ENCODE measurements at places on chromosomes 16 and 17.

GRCh38 chr17:66950886-66951604, 13.5 kb upstream of the CACNG4 start:
- no peak for DNase-seq

GRCh38 chr17:35028531-35029262, 34.8 kb downstream of the RFFL start:
- no peak for DNase-seq

DNA sequence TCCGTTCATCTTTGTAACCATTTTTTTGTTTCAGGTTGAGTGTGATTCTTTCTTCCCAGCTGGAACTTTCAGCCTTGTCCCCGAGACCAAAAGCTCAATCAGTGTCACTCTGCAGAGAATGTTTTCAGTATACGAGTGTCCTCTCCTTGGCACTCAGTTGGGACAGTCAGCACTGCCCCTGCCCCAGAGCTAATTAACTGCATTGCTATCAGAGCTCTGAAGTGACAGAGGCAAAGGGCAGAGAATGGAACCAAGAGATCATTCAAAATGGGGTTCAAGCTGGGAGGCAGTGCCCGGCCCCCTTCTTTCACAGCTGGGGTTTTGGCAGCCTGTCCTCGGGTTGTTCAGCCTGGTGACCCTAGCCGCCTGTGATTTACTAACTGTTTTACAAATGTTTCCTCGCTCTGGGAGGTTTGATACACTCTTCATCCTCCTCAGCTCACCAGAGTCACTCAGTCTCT, 195.9 kb upstream of the TBX2 start:
- DNase-seq: no peak

DNA sequence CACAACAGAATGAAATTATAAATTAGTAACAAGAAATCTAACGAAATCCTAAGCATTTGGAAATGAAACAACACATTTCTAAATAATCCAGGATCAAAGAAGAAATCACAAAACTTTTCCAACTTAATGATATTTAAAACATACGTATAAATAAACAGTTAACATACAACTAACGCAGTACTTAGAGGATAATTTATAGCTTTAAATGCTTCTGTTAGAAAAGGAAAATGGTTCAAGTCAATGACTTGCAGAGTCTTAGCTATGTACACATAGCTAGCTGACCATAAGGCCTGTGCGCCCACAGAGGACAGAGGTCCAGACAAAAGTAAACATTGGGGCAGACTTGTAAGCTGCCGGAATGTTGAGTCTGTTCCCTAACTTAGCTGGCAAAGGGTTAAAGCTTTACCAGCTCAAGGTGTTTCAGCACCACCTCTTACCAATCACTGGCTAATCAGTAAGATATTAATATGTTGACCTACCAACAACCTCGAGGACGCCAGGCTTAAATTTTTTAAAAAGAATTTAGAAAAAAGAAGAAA, 84.6 kb downstream of the PARN start:
- DNase-seq: peak; percentile 27

DNA sequence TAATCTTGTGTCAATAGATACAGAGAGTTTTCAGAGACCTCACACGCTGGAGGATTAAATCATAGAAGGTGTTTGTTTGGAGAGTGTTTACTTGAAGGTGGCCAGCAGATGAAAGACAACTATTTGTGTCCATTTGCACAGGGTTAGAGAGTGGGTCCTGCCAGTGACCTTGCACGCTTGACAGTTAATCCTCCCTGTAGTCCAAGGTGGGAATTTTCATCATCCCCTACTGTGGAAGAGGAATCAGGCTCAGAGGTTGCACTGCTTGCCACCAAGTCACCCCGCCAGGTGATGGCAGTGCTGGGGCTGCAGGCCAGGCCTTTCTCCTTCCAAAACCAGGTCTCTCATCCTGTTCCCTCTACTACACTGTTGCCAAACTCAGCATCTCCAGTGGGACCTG, 12.3 kb downstream of the CDH1 start:
- no peak for DNase-seq

DNA sequence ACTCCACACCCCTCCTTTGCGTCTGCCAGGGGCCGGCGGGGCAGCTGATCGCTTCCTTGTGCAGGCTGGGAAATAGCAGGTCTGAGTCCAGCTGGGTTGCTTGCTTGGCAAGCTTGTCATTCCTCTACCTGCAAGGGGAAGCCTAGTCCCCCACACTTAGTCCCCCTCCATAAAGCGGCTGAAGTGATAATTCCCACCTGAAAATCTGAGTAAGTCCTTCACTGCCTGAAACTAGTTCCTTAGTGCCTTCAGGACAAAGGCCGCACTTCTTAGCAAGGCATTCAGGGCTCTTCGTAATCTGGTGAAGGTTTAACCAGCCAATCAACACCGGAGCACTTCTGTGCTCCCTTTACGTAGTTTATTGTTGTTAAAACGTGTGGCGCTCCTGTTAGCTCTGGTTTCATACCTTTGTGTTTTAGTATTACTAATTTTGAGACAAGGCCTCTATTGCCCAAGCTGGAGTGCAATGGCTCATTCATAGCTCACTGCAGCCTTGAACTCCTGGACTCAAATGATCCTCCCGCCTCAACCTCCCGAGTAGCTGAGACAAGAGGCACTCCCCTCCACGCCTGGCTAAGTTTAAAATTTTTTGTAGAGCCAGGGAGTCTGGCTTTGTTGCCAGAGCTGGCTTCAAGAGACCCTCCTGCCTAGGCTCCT, 817 bp downstream of the PSKH1 start:
- no peak for DNase-seq

DNA sequence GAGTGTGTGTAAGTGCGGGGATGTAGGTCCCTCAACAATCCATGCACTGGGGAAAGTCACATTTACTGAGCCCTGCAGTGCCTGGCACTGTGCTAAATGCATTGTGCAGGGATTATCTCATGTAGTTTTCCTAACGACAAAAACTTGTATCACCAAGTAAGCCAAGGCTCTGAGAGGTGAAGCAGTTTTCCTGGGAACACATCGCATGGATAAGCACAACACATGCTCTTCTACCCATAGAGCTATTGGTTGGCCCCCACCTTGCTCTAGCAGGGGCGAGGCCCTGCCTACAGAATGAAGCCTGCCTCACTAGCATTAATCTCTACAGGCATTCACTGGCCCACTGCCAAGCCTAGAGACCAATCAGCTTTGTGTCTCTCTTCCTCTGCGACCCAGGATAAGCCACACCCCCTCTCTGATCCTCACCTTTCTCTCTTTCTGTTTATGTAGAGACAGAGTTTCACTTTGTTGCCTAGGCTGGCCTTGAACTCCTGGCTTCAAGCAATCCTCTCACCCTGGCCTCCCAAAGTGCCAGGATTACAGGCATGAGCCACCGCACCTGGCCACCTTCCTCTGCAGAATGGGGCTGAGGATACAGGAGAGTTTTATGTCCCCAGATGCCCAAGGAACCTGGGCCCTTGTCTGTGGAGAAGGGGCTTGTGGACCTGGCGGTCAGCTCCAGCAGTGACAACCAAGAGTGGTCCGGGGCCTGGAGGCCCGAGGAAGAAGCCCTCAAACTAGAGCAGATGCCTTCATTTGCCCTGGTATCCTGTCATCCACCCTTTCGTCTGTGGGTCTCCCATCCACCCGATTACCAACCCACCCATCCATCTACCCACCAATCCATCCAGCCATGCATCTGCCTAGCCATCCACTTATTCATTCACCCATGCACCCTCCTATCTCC, 12.8 kb downstream of the CDH16 start:
- peak; percentile 85 for DNase-seq

DNA sequence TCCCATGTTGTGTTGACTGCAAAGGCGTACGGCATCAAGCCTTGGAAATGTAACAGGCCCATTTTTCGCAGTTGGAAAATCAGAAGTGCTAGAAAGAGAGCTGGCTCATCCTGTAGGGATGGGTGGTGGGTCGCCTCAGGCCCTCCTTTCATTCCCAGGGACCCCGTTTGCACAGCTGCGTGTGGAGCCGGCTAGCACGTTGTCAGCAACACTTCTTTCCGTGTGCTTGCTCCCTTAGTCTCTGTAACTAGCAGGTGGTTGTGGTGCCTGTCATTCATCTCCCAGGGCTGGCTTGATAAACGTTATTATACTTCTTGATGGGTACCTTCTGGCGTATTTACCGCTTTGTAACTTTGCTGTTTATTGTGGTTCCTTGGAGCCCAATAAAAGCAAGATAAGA, 239.0 kb upstream of the CACNG5 start:
- DNase-seq: no peak

DNA sequence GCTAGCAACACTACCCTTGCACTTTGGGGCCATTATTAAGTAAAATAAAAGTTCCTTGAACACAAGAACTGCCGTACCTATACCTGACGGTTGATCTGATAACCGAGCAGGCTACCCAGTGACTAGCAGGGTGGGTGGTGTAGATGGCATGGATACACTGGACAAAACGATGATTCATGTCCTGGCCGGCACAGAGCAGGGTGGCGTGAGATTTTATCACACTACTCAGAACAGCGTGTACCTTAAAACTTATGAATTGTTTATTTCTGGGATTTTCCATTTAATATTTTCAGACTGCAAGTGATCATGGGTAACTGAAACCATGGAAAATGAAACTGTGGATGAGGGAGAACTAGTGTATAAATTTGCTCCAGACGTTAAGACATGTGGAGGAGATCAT, 41.0 kb upstream of the MSI2 start:
- no peak for DNase-seq

- DNase-seq: no peak
Measured at GRCh38 chr17:63479495-63480184, 2.8 kb downstream of the ACE start.

DNA sequence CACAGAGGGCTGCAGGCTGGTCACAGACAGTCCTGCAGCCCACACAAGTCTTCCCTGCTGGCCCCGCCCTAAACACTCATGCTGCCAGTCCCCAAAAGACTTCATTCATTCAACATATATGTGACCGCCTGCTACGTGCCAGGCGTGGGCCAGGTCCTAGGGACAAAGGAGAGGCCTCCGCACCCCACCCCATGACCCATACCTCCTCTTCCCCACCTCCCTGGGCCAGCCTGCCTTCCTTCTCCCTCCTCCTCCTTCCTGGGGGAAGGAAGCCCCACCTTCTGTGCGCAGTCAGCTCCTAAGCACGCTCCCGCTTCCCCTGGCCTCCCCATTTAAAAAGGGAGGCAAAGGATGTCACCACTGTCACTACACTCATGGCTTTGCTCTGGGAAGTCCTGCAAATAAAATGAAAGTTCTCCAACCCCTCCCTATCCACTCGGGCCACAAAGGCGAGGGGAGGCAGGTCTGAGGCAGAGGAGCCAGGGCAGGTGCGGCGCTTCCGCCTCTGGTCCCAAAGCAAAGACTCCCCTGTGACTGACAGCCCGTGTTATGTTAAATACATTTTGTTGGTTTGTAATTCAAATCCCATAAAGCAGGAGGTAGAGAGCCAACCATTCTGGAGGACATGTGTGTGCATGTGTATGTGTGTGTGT, 9.0 kb downstream of the DNAAF8 start:
- no peak for DNase-seq

DNA sequence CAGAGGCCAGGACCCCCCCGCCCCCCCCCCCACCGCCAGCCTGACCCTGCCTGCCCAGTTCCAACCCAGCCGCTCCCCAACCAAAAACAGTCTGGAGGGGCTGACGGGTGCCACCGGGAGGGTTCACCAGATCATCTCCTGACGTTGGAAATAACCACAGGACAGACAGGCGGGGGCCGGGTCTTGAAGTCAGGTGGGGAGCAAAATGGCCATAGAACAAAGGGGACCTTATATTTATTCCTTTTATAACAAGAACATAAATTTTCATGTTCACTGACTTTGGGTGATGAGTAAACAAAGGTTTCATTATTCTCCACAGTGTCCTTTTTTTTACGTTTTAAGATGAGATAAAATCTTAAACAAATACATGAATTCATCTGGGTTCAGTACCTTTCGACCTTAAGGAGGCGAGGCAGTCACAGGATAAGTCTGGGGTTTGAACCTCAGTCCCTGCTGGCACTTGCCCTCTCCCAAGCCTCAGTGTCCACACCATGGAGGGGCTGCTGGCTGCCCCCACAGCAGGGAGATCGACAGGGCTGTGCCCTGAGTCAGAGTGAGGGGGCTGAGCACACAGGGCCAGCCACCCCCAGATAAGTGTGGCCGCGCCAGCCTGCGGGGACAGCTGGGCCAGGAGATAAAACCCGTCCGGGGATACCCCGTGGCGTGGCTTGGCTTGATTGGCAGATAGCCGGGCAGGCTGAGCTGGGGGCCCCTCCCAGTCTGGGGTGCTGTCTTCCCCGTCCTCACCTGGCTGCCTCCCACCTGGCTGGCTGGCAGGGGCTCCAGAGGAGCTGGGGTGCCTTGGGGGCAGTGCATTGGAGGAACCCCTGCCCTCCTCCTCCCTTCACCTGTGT, 15.0 kb downstream of the SLC7A5 start:
- DNase-seq: no peak

DNA sequence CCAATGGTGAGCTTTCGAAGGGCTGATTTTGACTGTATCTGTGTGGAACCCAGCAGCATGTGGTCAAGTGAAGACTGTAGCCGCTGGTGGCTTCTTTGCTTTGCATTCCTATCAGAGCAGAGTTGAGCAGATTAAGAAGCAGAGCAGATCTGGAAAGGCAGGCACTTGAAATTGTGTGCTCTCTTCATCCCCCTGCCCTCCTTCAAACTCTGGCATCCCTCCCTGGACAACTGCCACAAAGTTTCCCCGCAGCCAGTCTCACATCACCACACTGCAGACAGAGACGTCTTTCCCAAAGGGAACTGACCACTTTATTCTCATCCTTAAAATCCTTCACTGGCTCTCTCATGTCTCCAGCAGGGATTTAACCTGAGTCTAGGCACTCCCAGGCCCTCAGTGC, 237.1 kb upstream of the DYNLRB2 start:
- DNase-seq: no peak

- no peak for DNase-seq
Measured at GRCh38 chr16:89144681-89145080, 26.9 kb upstream of the CDH15 start.

- DNase-seq: no peak
Measured at GRCh38 chr16:76668207-76668725, 391.1 kb downstream of the CNTNAP4 start.

GRCh38 chr17:41654678-41655607, 30.6 kb upstream of the KRT17 start:
- DNase-seq: no peak

- DNase-seq: no peak
Measured at GRCh38 chr17:17072546-17072945, 30.3 kb downstream of the MPRIP start.

GRCh38 chr17:16477255-16477654, 14.7 kb downstream of the LRRC75A start:
- DNase-seq: peak; percentile 46

DNA sequence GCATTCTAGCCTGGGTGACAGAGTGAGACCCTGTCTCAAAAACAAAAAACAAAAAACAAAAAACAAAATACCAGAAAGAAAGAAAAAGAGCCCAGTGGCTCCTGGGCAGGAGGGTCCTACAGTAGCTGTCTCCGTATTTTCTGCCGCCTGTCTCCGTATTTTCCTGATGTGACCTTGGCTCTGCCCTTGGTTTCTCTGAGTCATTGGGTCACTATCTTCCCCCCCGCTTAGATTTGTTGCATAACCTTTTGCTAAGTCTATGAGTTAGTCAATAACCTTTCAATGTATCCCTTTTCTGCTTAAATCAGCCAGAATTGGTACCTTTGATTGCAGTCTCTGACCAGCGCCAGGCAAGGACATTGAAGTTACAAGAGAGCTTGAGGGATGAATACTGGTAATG, 36.9 kb downstream of the MIS12 start:
- DNase-seq: no peak

- no peak for DNase-seq
Measured at GRCh38 chr16:86353148-86353547, 157.2 kb upstream of the FOXF1 start.

- DNase-seq: peak; percentile 96
Measured at GRCh38 chr16:89395150-89396142, 94.9 kb downstream of the ANKRD11 start.

All from mucosa of gallbladder (tissue), 1 donor.